ENCODE measurements at places on chromosomes 3 and 15. TPM values are rescaled to one million over a fixed set of nuclear protein-coding genes. Genes with fewer than 3 reads are reported as not detected.

The CNTN6 gene
- not detected for total RNA-seq

The PDIA5 gene
- total RNA-seq: 21.6 TPM

DNA sequence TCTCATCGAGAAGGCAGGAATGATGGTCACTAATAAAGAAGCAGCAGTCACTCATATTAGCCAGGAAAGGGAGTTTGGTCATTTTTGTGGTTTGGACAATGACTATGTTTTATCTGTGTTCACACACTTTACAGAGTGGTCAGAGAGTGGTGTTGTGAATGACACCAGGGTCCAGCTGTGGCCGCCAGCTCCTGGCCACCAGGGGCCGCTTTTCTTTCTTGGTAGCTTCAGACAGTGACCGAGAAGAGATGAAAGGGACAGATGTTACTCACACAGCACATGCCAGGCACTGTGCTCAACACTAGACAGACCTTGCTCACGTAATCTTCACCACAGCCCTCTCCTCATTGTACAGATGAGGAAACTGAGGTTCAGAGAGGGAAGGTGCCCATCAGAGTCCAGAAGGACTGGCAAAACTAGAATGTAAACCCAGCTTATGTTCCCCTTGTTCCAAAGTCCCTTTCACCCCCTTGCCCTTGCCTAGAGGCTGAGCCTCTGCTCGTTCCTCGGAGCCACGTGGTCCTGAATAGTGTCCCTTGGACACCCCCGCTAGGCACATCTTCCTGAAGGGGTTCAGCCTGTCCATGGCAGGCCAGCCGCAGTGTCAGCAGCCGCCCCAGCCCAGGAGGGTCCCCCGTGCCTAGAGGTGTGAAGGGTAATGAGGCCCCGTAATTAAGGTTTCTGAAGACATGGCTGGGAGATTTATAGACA is 55.6 kb downstream of the CYP11A1 start:
- DNase-seq: no peak

DNA sequence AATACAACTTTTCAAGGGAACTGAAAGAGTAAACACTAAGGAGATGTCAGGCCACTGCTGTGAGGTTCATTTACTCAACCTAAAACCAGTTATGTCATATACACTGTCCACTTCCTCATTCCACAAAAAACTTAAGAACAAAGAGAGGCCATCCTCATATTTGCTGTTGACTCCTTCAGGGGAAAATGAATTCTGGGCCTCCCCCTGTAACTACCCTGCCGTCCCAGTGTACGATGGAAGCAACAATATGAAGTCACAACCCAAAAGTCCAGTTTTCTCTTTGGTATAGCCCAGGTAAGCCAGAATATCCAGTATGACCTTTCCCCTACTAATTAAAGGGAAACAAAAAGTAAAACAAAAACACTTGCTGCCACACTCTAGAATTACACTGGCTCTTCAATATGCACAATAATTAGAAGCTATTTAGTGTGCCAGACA is 16.2 kb downstream of the CEP152 start:
- DNase-seq: no peak

- no peak for DNase-seq
Observed at GRCh38 chr3:18634461-18634860, 209.3 kb upstream of the SATB1 start.

- peak; percentile 97 for DNase-seq
Observed at GRCh38 chr3:192892981-192893700, 24.5 kb downstream of the MB21D2 start.

DNA sequence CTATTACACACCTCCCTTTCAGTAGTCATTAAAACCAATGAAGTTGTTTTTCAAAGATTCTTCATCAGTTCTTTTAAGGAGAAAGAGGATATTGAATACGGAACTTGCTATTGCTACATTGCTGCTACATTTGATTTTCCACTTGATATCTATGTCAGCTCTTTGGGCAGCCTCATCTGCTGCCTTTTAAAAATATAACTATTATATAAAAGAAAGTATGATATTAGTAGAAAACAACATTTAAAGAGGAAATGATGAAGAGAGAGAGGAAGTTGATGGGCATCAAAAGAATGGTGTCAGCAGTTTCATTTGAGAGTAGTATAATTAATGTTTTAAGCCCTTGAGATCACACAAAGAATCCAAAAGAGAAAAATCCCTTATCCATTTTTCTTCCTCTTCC is 171.4 kb downstream of the NFKBIZ start:
- DNase-seq: no peak

The MEX3B gene
- 6.1 TPM for total RNA-seq

GRCh38 chr15:45162771-45163507 is 24.8 kb downstream of the SHF start:
- peak; percentile 84 for DNase-seq

DNA sequence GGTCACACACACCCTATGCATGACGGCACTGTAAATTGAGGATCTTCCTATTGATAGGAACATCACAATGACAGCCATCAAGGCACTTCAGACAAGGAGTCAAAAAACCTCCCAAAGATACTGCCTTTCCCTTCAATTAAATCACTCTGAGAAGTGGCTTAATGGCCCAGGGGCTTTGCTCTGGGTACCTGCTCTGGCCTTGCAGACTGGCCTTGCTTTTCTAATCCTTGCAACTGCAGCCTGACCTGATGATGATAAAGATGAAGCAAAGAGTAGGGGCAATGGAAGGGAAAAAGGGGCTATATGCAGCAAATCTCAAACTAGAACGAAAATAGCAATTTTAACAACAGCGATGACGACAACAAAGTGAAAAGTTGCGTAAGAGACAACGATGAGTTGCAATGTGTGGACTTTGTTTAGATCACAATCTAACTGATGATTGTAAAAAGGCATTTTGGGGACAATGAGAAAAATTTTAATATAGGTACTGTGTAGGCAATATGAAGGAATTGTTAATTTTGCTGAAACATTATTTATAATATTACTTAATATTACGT is 14.6 kb downstream of the ADAMTS9 start:
- DNase-seq: no peak

DNA sequence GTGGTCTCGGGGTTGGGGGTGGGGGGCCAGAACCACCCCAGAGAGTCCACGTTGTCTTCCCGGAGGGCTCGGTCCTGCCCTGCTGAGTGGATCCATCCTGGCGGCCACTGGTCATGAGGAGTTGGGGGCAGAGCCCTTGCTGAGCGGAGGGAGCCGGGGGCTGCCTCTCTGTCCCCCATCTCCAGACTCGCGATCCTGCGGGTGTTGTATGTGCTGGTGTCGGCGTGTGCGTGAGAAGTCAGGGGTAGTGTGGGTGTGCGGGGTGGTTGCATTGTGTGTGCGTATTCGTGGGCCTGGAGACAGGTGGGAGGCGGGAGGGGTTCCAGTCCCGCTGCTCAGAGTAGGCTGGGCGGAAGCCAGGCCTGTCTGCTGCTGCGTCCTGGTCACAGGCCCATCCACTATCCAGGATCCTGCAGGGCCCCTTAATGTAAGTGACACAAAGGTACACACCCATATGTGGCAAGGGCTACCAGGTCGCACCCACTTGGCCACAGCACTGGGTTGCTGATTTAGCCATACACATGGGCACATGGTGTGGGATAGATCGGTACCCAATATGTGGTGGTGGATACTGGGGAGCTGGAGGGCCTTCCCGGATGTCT is 30.7 kb downstream of the NBEAL2 start:
- DNase-seq: no peak

The CYP1A1 gene
- total RNA-seq: 0.92 TPM

GRCh38 chr3:156587760-156588069 is 32.8 kb upstream of the SSR3 start:
- no peak for DNase-seq

The NOX5 gene
- not detected for total RNA-seq

GRCh38 chr3:36362216-36362615 is 18.1 kb upstream of the STAC start:
- no peak for DNase-seq

GRCh38 chr3:100941041-100941440 is 52.2 kb downstream of the ABI3BP start:
- no peak for DNase-seq

DNA sequence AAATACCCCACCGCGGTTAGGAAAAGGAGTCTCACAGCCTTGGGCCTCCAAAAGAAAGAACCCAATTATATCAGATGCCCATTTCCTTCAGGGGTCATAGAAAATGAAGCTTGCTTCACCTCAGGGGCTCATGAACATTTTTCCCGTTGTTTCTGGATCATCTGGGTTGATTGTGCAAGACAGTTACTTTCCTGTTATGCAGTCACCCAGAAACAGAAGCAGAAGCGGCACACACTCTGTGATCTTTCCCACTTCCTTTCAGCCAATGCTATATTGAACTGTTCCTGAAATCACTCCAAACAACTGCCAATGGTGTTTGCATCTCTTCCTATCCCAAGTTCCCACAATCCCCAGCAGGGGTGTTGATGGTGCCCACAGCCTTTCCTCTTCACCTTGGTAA is 295.6 kb upstream of the RASGRP1 start:
- no peak for DNase-seq

DNA sequence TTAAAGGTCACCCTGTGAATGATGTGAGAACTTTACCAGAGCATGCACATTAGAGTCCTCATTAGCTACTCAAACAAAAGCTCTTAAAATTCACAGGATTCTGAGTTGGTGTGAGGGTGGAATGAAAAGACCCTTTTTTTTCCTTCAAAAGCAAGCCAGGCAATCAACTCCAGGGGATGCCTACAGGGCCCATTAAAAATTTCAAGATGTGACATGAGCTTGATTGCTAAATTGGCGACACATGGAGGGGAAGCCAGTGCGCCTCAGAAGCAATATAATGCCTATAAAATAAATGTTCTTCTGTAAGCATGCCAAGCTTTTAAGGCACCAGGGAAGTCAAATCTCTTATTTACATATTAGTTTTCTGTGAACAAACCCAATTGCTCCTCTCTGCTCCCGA is 328.8 kb upstream of the SUCLG2 start:
- no peak for DNase-seq

GRCh38 chr3:49277383-49277775 is 347 bp upstream of the C3orf62 start:
- DNase-seq: no peak

The GOLGA8O gene
- not detected for total RNA-seq

DNA sequence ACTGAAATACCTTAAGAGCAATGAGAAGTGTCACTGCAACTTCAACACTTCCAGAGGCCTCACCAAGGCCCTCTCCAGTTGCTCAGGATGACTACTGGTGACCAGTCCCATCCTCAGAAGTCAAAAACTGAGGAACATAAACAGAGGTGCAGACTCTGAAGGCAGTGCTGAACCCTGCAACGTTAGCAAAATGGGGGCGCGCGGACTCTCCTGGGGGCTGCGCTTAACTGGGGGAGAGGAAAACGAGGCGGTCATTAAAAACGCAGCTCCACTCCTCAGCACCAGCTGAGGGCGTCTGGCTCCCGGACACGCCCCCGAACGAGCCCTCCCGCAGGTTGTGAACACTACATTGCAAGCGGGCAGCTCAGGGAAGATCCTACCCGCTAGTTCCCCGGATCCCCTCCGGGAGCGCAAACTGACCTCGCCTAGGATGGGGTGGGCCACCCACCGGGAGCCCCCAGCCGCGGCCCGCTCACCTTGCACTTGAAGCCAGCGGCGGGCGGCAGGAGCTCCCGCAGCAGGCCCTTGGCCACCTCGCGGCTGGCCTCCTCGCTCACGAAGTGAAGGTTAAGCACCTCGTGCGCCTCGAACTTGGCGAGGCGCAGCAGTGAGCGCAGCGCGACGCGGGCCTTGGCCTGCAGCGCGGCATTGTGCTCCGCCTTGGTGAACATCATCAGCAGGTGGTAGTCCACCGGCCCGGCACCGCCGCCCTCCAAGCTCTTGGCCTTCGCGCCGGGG is 711 bp downstream of the XXYLT1 start:
- DNase-seq: peak; percentile 64

The FGF12 gene
- total RNA-seq: 0.69 TPM

DNA sequence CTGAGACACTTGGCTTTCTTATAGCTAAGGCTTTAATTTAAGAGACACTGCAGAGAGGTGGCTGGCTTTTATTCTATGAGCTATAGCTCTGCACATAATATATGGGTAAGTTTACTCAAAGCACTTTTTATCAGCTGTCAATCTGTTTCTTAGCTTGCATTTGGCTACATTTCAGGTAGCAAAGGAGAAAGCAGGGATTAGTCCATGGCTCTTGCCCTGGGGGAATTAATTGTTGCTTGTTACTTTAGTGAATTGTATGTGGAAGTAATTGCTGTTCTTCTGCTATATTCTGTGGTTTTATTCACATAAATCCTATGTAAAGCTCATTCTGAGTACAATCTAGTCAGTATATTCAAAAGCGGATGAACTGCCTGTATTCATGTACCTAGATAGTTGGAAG is 14.4 kb upstream of the CCDC39 start:
- no peak for DNase-seq

- no peak for DNase-seq
Observed at GRCh38 chr3:58798312-58798711, 131.7 kb upstream of the FAM3D start.

The GPR171 gene
- not detected for total RNA-seq

DNA sequence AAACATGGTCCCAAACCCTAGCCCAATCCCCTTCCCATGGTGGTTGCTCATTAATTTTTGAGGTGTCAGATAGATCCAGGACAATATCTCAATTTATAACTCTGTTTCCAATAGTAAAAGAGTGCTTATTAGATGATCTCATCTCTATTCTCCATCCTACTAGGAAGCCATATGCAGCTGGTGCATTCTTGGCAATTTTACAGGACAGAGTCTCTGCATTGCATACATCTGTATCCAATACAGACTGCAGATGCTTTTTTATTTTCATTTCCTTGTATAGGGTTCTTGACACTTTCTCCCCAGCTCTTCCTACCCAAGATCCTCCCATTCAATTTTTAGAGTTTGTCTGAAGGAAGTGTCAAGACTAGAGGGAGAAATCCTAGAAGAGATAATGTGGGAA is 194.8 kb upstream of the DPH6 start:
- no peak for DNase-seq
